HuH-7.5 (cell line): ENCODE measurements at places on chromosomes 5 and 9.

GRCh38 chr5:122584411-122585300 is 190.2 kb upstream of the SNX2 start:
- no peak for DNase-seq

- DNase-seq, result no peak
Observed at GRCh38 chr5:149348518-149348917, 3.2 kb downstream of the GRPEL2 start.

GRCh38 chr5:124867137-124867704 is 120.8 kb upstream of the ZNF608 start:
- DNase-seq, result no peak

DNA sequence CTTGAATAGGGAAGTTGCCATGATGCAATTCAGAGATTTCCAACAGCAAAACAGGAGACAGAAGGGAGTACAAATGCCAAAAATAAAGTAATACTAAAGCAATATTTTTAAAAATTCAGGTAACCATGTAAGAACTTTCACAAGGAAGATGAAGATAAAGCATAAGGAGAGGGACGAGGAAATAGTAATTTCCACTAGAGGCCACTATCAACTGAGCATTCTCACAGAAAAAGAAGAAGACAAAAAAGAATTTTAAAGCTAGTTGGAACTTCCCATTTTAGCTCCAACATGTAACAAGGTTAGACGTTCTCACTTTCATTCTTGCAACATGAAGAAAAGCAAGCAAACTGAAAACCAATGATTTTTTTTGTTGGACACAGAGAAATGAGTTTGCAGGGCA is 779.9 kb upstream of the CDH6 start:
- DNase-seq, result no peak

GRCh38 chr5:32654427-32654826 is 56.7 kb upstream of the NPR3 start:
- DNase-seq, result no peak
